ENCODE measurements at places on chromosomes 6 and 20.
A peak's percentile ranks its signal among the peaks of the same experiment; 100 is the strongest.

DNA sequence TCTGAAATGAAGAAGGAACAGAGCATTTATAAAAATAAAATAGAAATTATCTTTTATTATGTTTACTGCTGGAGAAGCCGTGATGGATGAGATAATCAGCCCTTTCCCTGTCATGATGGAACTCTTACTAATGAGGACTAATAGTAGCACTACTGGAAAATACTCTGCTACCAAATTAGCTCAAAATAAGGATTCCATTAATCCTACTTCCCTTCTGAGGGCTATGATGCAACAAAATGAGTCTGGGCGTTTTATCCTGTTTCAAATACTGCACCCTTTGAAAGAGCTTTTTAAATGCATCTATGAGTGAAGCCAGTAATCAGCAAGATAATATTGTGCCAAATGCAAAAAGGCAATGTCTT lies 59.3 kb upstream of the CARMIL1 start:
- DNase-seq = no peak

GRCh38 chr6:126907312-126907711 lies 211.2 kb upstream of the RSPO3 start:
- DNase-seq = no peak

GRCh38 chr6:14089224-14089623 lies 28.3 kb upstream of the CD83 start:
- no peak for DNase-seq

- no peak for DNase-seq
Measured at GRCh38 chr6:140542863-140543262, 1168.4 kb upstream of the CITED2 start.

- DNase-seq = no peak
Measured at GRCh38 chr6:15495375-15495901, 167.4 kb downstream of the DTNBP1 start.

- no peak for DNase-seq
Measured at GRCh38 chr20:35385733-35386132, 26.0 kb downstream of the UQCC1 start.

- no peak for DNase-seq
Measured at GRCh38 chr20:18007534-18008292, 38.9 kb downstream of the MGME1 start.

GRCh38 chr20:25081065-25081729 lies 744 bp downstream of the VSX1 start:
- DNase-seq = no peak

GRCh38 chr6:86782328-86782727 lies 155.0 kb upstream of the HTR1E start:
- DNase-seq = no peak

DNA sequence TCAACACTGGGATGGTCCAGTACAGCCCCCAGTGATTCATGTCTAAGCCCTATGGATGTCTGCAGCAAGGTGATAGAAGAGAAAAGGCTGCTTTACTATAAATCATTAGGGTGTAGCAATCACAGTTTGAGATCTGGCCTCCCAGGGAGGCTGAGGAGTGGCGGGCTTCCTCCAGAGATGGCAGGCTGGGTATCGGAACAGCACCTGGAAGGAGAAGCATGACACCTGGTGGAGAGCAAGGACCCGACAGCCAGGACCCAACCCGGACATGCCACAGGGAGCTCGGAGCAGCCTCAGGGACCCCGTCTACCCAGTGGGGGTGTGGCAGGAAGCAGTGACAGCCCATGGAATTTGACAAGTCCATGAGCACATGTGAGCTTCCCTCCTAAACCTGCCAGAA lies 114.8 kb upstream of the CD93 start:
- DNase-seq = peak; percentile 49

DNA sequence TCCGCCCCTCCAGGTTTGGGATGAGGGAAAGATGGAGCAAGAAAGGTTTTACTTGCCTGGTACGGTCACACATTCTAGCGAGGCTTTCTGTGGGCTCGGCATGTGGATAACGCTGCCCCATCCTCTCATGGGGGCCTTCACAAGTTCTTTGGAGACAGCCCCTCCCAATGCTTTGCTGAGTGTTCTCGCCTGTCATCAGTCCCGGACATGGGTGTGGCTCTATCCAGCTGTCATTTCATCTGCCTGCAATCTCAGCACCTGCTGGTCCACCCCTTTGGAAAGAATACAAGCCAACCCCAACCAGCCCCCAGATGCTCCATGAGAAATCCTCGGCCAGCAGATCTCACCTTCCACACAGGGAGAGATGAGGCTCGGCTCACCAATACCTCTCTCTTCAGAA lies 30.3 kb upstream of the MDGA1 start:
- no peak for DNase-seq

- no peak for DNase-seq
Measured at GRCh38 chr6:48048451-48049146, 62.4 kb downstream of the PTCHD4 start.

DNA sequence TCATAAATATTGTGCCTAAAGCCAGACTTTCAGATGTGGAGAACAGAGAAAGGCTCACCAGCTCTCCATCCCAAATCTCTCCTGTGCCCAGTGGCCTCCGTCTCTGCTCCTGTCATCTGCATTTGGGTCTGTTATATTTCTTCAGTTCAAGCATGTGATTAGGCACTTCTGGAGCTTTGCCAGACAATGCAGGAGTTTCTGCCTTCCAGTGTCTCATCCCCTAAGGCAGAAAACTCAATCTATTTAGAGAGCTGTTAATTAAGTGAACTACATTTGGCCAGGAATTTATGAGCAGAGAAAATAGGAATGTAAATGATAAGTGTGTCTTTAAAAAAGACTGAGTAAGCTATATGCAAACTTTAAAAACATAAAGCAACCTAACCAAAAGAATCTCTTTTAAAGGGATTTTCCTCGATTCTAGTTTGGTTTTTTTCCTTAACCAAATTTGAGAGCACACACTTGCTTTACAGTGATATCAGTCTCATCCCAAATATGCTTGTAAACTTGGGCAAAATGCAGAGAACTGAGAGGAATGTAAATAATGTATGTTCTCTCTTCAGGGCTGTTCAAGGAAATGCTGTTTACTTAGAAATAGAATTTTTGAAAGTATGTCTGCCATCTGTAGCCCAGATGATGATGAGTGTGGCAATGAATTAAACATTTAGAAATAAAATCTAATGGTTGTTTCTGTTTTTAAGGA lies 113.9 kb downstream of the ELOVL4 start:
- no peak for DNase-seq

GRCh38 chr6:114989279-114989964 lies 646.6 kb upstream of the HS3ST5 start:
- DNase-seq = no peak

- no peak for DNase-seq
Measured at GRCh38 chr6:400815-401214, 9.3 kb downstream of the IRF4 start.

DNA sequence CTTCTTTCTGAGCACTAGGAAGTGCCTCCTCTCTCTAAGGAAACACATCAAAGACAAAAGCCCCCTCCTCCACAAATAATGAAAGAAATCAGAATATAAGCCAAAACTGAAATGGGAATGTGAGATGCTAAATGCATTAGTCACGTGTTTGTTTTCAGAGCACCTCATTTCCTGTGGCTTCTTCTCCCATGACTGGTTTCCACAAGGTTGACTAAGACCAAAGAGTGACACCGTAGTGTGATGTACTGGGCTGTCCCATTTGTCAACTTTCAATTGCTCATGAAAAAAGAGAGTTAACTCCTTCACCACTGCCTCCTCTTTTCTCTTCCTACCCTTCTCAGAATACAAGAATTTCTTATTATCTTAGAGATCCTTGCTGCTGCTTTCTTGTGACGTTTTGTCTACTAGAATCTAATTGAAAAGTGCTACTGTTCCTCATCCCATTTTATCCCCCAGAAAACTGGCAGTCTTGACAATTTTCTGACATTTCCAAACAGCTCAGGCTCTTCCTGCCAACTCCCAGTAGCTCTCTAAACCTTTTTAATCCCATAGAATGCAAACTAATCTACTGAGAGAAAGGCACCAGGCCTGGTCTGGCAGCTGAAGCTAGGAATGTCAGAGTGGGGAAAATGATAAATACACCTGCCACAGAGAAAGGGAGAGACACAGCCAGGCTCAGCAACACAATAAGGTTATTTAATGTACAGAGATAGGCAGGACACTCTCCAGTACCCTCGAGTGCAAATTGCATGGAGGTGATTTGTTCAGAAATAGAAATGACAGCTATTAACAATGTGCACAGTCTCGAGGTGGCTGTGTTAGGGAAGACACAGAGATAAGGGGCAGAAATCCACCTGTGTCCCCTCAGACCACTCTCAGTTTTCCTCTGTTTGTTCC lies 671.7 kb upstream of the NRSN1 start:
- no peak for DNase-seq

- no peak for DNase-seq
Measured at GRCh38 chr6:658244-658643, 1.3 kb upstream of the HUS1B start.

- DNase-seq = no peak
Measured at GRCh38 chr6:151060096-151060765, 179.5 kb upstream of the AKAP12 start.

DNA sequence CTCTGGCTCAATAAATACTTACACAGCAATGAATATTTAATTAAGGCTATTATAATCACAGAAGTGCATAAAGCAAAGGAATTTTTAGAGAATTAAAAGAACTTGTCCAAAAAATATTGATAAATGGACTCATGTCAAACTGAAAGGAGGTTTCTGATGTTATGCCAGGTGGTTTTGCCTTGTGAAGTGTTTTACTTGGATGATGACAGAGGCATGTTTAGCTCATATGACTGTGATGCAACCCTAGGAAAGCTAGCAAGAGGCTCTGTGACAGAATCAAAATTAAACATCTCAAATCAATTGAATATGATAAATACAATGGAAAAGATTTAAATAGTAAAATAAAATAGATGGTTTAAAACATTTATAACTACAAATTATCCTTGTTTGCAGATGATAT lies 137.3 kb downstream of the TMEM200A start:
- no peak for DNase-seq

- DNase-seq = no peak
Measured at GRCh38 chr6:148328876-148329555, 13.6 kb upstream of the SASH1 start.

DNA sequence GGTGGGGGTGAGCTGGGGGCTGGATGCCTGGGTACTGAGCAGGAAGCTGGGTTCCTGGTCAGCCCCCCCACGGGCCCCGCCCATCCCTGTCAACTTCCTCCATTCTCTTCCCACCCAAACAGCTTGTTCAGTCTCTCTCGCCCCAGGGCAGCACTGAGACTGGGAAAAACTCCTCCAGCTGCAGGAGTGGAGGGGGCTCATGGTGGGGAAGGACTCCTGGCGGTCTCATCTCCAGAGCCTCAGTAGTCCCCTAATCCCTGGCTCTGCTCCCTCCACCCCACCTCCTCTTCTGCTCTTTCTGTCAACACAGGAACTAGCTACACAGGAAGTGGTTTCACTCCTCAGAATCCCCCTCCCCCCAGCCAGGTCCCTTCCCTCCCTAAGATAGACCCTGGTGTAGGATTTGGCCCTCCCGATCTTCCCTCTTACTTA lies at the start of gene GPSM3:
Gene GPSM3, minus strand, starts transcription at position 36 of the 432 bp plus-strand sequence. CDS start 130 bp downstream, outside the sequence.
- DNase-seq = no peak

- DNase-seq = no peak
Measured at GRCh38 chr6:17790489-17790888, 83.8 kb upstream of the NUP153 start.

- no peak for DNase-seq
Measured at GRCh38 chr6:112266331-112266730, 12.0 kb upstream of the LAMA4 start.

DNA sequence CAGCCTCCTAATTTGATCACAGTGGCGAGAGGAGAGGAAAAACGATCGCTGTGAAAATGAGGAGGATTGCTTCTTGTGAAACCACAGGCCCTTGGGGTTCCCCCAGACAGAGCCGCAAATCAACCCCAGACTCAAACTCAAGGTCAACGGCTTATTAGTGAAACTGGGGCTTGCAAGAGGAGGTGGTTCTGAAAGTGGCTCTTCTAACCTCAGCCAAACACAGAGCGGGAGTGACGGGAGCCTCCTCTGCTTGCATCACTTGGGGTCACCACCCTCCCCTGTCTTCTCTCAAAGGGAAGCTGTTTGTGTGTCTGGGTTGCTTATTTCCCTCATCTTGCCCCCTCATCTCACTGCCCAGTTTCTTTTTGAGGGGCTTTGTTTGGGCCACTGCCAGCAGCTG lies 28.7 kb downstream of the SAYSD1 start:
- DNase-seq = no peak

DNA sequence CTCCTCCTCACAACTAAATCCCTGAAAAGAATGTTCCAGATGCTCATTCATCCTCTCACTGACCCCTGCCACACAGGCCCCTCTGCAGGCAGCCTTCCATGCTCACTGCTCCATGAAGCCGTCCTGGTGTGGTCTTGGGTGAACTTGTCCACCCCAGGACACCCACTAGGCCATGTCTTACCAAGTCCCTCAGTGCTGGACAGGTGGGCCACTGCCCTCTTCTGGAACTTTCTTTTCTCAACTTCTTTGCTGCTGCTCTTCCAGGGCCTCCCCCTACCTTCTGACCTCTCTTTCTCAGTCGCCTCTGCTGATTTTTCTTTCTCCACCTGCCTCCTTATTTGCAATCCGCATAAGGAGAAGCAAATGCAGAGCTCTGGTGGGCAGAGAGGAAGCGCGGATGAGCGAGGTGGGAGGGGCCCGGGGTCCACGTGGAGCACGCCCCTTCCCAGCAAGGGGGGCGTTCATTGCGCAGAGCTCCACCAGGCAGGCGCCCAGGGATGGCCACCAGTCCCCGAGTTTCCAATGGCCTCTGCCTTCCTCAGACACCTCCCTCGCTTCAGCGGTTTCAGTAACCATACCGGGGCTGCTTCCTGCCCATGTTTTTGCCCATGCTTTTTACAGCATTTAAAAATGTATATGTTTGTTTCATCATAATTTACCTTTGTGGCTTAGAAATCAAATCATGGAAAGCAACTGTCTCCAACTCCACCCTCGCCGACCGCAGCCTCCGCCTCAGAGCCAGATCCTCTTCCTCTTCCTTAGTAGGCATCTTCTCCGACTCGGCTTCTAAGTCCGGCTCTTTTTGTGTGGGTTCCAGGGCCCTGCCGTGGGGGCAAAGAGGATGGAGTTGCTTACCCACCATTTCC lies 129.6 kb downstream of the ZDHHC14 start:
- DNase-seq = no peak

- no peak for DNase-seq
Measured at GRCh38 chr6:18427296-18427695, 40.1 kb downstream of the RNF144B start.

DNA sequence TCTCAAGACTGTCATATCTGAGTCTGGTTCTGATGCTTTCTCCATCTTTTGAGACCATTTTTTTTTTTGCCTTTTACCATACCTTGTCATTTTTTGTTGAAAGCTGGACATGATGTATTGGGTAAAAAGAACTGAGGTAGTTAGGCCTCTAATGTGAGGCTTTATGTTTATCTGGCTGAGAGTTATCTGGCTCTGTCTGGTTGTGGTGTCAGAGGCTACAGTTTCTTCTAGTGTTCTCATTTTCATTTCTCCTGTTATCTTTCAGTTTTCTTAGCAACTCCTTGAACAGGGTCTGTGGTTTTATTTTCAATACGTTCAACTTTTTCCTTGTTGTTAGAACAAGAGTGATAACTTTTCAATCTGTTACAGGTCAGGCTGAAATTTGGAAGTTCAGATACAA lies 49.2 kb upstream of the ATXN1 start:
- no peak for DNase-seq

- no peak for DNase-seq
Measured at GRCh38 chr6:109292983-109293586, 89.2 kb downstream of the CD164 start.

GRCh38 chr20:33635341-33635740 lies 26.8 kb upstream of the C20orf144 start:
- DNase-seq = no peak

Data from mesothelial cell of epicardium (in vitro differentiated cells).